ENCODE measurements at places on chromosomes 16 and 17. TPM values are rescaled to one million over a fixed set of nuclear protein-coding genes. Genes with fewer than 3 reads are reported as not detected.

The PRSS53 gene
- 2.3 TPM for total RNA-seq

The ABCC6 gene
- 9.8 TPM for total RNA-seq

- H3K4me3 ChIP-seq = no peak overlapping the region
- H3K27ac ChIP-seq = no peak overlapping the region
- H3K36me3 ChIP-seq = peaks cover 2% of the 10 kb centered on the region
- H3K4me1 ChIP-seq = peaks cover 2% of the 10 kb centered on the region
- DNase-seq = no peak
Observed at GRCh38 chr17:45645330-45645729, 138.8 kb upstream of the CRHR1 start.

DNA sequence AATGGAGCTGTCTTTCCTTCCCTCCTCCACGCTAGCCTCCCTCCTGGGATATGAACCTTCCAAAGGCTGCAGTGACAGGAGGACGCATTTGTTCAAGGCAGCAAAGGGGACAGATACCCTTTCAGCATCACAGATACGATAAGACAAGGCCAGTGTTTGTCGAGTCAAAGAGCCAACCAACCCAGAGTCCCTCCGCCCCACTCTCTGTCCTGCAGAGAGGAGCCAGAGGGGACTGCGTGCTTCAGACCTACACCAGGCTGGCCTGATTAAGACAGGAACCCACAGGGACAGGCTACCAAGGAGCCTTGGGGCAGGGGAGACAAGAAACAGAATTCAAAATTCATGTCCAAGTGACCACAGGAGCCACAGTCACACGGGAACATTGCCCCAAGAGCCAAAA is 72.6 kb upstream of the CDH5 start:
- peaks cover 28% of the 10 kb centered on the region for H3K27me3 ChIP-seq
- DNase-seq = no peak
- peaks cover 3% of the 10 kb centered on the region for H3K4me1 ChIP-seq
- no peak overlapping the region for H3K27ac ChIP-seq
- H3K36me3 ChIP-seq = no peaks in the 10 kb centered on the region

GRCh38 chr16:86307514-86307903 is 202.8 kb upstream of the FOXF1 start:
- H3K27ac ChIP-seq = no peak overlapping the region
- DNase-seq = no peak
- no peaks in the 10 kb centered on the region for H3K4me1 ChIP-seq
- no peak overlapping the region for H3K4me3 ChIP-seq
- H3K36me3 ChIP-seq = no peaks in the 10 kb centered on the region

GRCh38 chr17:77615703-77616253 is 342.7 kb upstream of the TNRC6C start:
- H3K36me3 ChIP-seq = no peaks in the 10 kb centered on the region
- no peaks in the 10 kb centered on the region for H3K4me1 ChIP-seq
- H3K4me3 ChIP-seq = no peak overlapping the region
- no peak overlapping the region for H3K27ac ChIP-seq

GRCh38 chr16:31357324-31358109 is 2.5 kb downstream of the ITGAX start:
- peaks cover 19% of the 10 kb centered on the region for H3K27me3 ChIP-seq
- no peak overlapping the region for H3K4me3 ChIP-seq
- DNase-seq = no peak
- H3K4me1 ChIP-seq = no peaks in the 10 kb centered on the region
